ENCODE measurements at places on chromosomes 6 and 20.

DNA sequence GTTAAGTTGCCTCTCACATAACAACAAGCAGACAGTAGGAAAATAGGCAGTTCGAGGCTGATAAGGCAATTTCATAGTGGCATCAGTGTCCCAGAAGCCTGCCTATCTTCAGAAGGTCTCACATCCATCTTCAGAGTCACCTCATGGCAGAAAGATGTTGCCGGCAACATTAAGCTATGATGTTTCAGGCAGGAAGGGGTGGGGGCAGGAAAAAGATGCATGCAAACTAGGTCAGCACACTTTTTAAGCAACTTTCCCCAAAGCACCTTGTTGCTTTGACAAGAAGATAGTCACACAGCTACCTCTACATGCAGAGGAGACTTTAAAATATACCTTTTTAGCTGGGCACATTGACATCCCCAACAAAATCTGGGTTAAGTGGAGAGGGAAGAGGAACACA, 43.2 kb upstream of the SMIM8 start:
- no peak for DNase-seq

GRCh38 chr6:161169696-161170095, 104.2 kb downstream of the AGPAT4 start:
- DNase-seq: no peak

- no peak for DNase-seq
These were observed 22.7 kb upstream of the FBXL4 start for GRCh38 chr6:98970469-98970868.

GRCh38 chr6:46032110-46032998, 16.7 kb upstream of the CLIC5 start:
- no peak for DNase-seq

GRCh38 chr20:21702016-21702415, 3.4 kb upstream of the PAX1 start:
- DNase-seq: no peak
